Activated CD4-positive, alpha-beta T cell treated with anti-CD3 and anti-CD28 coated beads, Interleukin-2, amount 10 ng/mL, durations not matched to agents 24 days and 14 days (primary cell): ENCODE measurements at places on chromosomes 4 and X.
A peak's percentile ranks its signal among the peaks of the same experiment; 100 is the strongest.

GRCh38 chr4:4426511-4427120, 39.7 kb downstream of the NSG1 start:
- no peak for DNase-seq

DNA sequence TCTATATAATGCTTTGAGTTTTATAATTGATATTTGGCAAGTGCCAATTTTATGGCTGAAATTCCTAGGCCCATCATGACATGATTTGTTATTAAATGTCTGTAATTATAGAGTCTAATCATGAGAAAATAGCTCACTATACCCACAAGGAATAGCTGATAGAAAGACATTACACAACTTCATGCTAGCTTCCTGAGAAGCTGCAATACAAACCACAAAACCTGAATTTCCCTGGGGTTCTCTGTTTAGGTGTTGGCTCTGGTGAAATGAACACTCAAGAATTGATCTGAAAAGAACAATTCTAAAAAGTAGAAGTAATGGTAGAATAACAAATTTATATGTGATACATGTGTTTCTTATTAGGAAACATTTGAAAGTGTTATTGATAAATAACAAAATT, 169.6 kb downstream of the GASK1B start:
- no peak for DNase-seq

- DNase-seq: peak; percentile 64
These were observed 136.5 kb downstream of the SH3KBP1 start for GRCh38 chrX:19750783-19751467.

DNA sequence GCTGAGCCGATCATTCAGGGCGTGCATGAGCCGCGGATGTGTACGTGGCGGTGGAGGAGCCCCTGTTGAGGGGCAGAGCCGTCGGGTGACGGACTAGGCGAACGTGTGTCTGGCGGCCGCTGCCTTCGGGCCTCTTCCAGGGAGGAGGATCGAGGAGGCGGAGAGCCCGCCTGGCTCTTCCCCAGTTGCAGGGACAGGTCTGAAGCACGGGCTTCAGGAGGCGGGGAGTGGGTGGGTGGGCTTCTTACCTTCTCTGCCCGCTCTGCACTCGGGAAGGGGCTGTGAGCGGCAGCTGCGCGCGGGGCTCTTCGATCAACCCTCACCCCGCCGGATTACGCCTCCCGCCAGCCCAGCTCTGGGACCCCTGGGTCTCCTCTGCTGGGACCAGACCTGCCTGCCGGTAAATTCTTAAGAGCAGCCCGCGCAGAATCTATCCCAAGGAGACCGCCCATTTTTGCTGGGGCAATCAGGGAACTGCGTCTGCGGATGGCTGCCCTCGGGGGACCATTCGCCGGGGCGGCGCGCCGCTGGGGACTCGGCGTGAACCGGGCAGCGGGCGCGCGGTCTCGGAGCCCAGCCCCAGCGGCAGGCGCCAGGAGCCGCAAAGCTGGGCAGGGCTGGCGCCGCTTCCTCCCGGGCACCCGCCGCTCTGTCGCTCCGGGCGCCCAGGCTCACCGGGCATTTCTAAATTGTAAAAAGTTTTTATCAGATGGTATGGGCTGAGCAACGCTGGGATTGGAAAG, 4.9 kb downstream of the PLAC8 start:
- DNase-seq: peak; percentile 84
